ENCODE measurements at places on chromosomes 6 and 20. TPM values are rescaled to one million over a fixed set of nuclear protein-coding genes. Genes with fewer than 3 reads are reported as not detected.

GRCh38 chr20:59120491-59120890 lies 43.1 kb upstream of the ZNF831 start:
- DNase-seq: no peak

DNA sequence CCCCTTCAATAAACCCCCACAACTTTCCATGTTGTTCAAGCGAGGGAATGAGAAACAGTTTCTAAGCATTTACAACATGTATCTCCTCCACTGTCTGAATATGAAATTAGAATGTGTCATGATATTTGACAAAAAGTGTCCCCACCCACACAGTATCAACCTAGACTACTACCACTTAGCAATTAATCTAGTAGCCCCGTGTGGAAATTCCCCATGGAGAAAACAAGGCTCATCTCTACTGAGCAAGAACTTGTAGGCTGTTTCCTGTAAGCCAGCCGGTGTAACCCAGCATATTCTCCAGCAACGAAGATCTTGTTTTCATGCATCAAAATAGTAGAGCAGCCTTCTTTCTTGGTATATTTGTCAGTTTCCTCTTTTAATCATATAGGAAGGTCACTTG lies 115.0 kb downstream of the IRF4 start:
- no peak for DNase-seq

DNA sequence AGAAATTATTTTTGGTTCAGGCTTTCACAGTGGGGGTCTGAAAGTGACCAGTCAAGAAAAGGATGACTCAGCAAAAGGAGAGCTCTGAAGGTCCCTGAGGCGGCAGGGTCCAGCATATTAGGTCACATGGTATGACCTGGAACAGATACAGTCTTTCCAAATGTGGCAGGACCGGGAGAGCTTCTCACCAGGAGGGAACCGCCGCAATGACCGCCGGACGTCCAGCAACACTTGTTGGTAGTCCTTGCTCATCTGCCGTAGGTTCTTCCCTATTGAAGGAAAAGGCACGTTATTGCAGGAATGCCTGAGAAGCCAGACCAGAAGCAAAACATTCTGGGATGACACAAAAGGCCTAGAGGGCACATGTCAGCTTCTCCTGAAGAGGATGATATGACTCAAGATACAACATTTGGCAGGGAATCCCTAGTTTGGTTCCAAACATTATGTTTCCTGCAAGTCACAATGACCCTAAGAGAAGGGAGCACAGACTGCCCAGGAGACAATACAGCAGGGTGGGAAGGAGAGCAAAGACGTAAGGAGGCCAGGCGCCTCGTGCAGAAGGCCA lies 17.4 kb downstream of the TBC1D20 start:
- no peak for DNase-seq

DNA sequence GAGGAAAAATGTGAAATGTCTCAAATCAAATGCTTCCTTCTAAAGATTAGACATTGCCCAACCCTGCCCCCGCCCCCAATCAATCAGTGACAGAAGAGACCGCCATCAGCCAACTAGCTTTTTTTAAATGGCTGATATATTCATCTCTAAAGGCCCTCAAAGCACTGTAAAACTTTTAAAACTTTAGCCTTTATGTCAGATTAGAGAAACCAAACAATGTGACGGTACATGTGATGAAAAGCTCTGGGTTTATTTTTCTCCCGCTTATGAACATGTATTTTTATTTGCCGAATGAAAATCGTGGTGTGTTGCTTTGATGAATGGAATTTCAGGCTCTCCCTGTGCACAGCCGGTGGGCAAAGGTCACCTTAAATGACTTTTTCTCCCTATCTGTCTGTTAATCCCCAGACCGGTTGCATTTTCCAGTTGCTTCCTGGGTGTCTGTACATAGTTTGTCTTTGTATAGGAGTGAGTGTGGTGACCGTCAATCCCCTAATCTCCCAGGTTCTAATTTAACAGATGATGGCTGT lies 38.5 kb downstream of the TBC1D7 start:
- DNase-seq: no peak

The DYNLT1 gene
- 155 TPM for total RNA-seq

- DNase-seq: no peak
Measured at GRCh38 chr6:87541744-87542143, 48.0 kb downstream of the RARS2 start.

The VSX1 gene
- not detected for total RNA-seq

The OXT gene
- 0.46 TPM for total RNA-seq

DNA sequence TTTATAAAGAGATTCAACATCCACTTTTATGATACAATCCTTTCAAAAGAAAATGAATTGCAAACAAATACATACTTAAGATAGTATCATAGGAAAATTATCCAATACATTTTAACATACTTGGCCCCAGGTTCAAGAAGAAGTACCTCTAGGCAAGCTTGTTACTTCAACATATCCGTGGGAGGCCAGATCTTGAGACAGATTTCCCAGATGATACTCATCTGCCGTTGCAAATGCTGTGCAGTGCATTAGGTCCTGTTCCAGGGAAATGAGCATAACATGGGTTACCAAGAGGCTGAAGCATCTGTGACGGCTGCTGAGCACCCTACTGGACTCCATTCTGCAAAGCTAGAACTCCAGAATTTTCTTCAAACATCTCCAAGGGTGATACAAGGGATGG lies 15.6 kb downstream of the RMND1 start:
- DNase-seq: no peak

GRCh38 chr6:38350942-38351341 lies 288.8 kb downstream of the BTBD9 start:
- DNase-seq: no peak

The FOXF2 gene
- 3.6 TPM for total RNA-seq

GRCh38 chr6:134352786-134353480 lies 35.0 kb upstream of the SGK1 start:
- DNase-seq: no peak

DNA sequence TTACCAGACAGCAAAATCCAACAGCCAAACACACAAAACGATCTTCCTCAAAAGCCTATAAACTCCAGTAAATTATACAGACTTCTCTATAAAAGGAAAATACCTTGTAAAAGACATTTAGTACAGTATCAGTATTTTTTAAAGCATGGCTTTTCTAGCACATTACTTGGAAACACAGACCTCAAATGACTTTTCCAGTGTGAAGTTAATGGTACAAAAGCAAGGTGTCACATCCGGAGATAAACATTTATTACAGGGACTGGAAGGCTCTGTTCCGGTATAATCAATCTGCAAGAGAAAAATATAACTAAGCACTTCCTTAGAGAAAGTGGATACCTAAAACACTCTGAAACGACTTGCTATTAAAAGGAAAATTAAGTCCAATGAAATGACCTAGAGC lies 17.1 kb downstream of the TMEM30A start:
- DNase-seq: no peak

DNA sequence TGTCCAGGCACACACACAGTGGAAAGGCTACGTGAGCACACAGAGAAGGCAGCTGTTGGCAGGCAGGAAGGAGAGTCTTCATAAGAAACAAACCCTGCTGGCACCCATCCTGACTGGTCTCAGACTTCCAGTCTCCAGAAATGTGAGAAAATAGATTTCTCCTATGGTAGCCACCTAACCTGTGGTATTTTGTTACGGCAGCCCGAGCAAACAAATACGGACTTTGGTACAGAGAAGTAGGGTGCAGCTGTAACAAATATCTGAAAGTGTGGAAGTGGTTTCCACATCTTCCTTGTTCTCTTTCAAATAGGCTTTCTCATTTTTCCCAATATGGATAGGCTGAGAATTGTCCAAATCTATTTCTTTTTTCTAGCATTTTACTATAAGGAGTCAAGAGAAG lies 94.6 kb downstream of the ADGB start:
- DNase-seq: no peak

DNA sequence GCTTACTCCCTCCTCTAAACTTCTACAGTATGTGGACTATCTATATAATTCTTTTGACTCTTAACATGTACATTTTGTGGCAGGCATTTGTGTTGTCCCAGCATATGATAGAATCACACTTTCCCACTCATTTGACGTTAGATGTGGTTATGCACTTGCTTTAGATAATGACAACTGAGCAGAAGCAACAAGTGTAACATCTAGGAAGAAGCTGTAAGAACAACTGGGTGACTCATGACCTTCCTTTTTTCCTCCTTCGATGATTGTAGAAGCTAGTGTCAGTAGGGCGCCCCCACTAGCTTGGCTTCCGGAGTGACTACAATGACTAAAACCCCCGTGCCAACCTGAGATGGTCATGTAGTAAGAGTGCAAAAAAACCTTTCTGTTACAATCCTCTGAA lies 74.6 kb upstream of the CEP85L start:
- no peak for DNase-seq

DNA sequence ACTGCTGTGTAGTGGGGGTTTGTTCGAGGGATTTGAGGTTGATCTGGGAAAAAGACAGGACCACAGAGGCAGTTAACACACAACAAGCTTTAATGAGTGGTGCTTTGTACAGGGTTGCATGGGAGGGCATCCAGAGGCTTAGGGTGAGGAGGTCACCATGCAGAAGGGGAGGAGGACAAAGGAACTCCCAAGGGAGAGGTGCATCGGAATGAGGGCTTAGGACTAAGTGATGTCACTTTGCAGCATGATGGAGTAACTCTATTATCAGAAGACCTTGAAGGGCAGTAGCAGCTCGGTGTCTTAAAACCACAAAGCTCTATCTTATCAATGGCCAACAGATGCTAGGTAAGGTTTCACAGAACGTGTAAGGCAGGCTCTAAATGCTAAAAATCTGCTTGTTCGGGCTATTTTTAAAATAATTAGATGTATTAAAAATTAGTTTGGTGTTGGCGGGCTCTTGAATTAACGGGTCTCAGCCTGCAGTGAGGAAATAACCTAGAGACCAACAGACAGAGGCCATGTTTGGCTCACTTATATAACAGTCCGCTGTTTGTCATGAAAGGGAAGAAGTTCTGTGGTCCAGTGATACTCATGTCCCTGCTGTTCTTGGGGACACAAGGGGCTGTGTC lies 37.9 kb downstream of the MAN1A1 start:
- no peak for DNase-seq

- DNase-seq: no peak
Measured at GRCh38 chr6:44207966-44208365, 8.8 kb upstream of the MYMX start.

DNA sequence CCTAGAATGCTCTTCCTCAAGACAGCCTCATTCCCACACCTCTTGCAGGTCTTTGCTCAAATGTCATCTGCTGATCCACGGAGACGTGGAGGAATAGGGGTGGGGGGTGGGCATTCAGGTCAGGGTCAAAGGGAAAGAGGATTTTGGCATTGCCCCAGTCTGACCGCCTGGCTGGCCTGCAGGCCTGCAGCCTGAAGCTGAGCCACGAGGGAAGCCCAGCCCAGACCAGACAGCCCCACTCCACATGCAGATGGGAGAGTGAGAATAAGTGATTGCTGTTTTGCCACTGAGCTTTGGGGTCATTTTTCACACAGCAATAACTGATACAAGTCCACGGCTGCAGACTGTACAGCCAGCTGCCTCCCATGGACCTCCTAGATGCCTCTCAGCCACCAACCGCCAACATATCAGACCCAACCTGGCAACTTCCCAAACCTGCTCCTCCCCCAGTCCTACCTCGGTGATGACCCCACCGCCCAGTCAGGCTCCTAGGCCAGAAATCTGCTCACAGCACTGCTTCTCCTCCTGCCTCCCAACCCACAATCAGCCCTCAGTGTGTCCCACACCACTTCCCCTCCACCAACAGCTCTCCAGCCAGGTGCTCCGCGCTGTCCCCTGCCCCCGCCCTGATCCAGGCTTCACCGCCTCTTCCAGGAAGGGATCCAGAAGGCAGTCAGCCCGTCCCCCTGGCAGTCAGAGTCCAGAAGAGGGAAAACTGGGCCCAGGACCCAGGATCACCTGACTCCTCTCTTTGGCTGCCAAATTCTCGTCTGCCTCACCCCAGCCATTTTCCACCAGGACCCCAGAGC lies 14.0 kb downstream of the KIAA1755 start:
- no peak for DNase-seq

The TRIM15 gene
- total RNA-seq: 19.6 TPM

DNA sequence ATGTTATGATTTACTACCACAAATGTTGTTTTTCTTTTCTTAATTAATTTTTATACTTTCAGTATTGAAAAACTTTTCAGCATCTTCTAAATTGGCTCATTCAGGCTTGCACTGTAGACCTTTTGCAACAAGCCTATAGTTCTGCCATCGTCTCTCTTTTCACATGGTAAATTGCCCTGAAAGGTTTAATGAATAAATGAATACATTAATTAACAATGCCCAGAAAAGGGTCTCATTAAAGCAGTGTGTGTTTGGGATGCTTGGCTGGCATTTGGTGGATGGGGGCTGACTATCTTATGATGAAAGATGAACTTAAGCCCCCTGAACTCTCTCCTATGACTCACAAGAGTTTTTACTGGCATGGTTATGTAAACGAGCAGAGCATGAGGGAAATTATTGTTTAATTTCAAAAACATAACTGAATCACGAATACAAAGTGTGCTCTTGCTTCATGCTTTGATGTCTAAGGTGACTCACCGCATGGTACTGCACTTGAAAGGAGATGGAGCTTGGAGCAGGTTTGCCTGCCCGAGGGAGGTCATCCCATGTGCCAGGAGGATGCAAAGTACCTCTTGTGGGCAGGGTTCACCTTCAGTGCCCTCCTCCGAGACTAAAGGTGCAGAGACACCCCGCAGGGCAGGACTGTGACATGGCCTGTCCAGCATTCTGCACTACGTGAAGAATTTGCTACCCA lies 13.8 kb upstream of the PCK1 start:
- peak; percentile 67 for DNase-seq

DNA sequence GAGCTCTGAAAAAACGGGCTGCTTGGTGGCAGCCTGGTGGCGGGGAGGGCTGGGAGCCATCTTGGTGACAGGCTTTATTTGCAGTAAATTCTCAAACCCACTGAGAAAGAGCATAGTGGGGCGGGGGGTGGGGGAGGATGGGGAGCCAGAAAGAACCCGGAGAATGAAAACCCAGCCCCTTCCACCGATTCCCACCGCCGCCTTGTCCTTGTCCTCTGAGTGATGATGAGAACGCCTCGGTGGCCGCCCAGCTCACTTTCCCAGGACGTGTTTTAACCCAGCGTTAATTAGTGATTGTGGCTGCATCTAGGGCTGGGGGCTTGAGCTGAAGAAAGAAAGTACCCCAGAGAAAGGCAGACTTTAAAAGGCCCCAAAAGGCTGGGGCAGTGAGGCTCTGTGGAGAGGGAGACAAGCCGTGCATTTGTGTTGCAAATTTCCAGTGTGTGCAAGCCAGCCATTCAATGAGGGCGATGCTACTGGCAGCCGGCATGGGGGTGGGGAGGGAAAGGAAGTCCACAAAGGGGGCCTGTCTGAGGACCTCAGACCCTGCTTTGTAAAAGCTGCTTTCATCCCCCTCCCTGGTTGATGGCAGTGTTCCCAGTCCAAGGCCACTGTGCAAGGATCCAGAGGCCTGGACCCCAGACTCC lies 6.2 kb upstream of the GHRH start:
- DNase-seq: no peak

All from mucosa of gallbladder (tissue), 1 donor.